Smooth muscle cell of the coronary artery (primary cell): ENCODE measurements at places on chromosomes 6 and 20. TPM values are rescaled to one million over a fixed set of nuclear protein-coding genes. Genes with fewer than 3 reads are reported as not detected.

TMEM244 gene
- not detected in 2 replicates for total RNA-seq

LSM2 gene
- total RNA-seq, result 24.6 and 27.8 TPM in 2 replicates

PGC gene
- not detected in 2 replicates for total RNA-seq

APOM gene
- 0.70 and 1.5 TPM in 2 replicates for total RNA-seq

TSHZ2 gene
- total RNA-seq, result under 0.01 and 15.3 TPM in 2 replicates

BTN1A1 gene
- total RNA-seq, result not detected in 2 replicates
